ENCODE measurements at places on chromosomes 1 and 21. TPM values are rescaled to one million over a fixed set of nuclear protein-coding genes. Genes with fewer than 3 reads are reported as not detected.

FCGR1A gene
- not detected for total RNA-seq

CADM3 gene
- total RNA-seq: under 0.01 TPM

C1QTNF12 gene
- total RNA-seq: 0.83 TPM

CHAF1B gene
- 0.55 TPM for total RNA-seq

LCE3D gene
- not detected for total RNA-seq

FLG2 gene
- total RNA-seq: not detected

CDCA8 gene
- total RNA-seq: 0.74 TPM

SLFNL1 gene
- total RNA-seq: 0.28 TPM

SWT1 gene
- 4.5 TPM for total RNA-seq

OR2G3 gene
- not detected for total RNA-seq

PPFIA4 gene
- total RNA-seq: 35.9 TPM

MSH4 gene
- total RNA-seq: 0.46 TPM

FCRL5 gene
- total RNA-seq: not detected

NR5A2 gene
- total RNA-seq: not detected

NUAK2 gene
- 4.8 TPM for total RNA-seq

DESI2 gene
- total RNA-seq: 42.1 TPM

OPN3 gene
- total RNA-seq: 17.0 TPM

HLCS gene
- 29.4 TPM for total RNA-seq

FCMR gene
- 0.09 TPM for total RNA-seq

CRABP2 gene
- total RNA-seq: 17.5 TPM

PRR9 gene
- total RNA-seq: not detected

WNT9A gene
- 0.37 TPM for total RNA-seq

PDE4B gene
- 36.4 TPM for total RNA-seq

LRRC7 gene
- under 0.01 TPM for total RNA-seq

AMY1B gene
- total RNA-seq: not detected

MPL gene
- not detected for total RNA-seq

INSRR gene
- not detected for total RNA-seq

SELENBP1 gene
- total RNA-seq: 75.7 TPM

ANGPTL1 gene
- 8.8 TPM for total RNA-seq

CD247 gene
- 0.09 TPM for total RNA-seq

ZNF695 gene
- 0.71 TPM for total RNA-seq

CD48 gene
- total RNA-seq: not detected

UTS2 gene
- not detected for total RNA-seq

AZIN2 gene
- 7.7 TPM for total RNA-seq

MMP23B gene
- total RNA-seq: 9.8 TPM

OLFML3 gene
- total RNA-seq: 191 TPM

A3GALT2 gene
- not detected for total RNA-seq

MRPS6 gene
- total RNA-seq: 9.2 TPM

SMIM12 gene
- 25.4 TPM for total RNA-seq

DDAH1 gene
- 26.5 TPM for total RNA-seq

ZSWIM5 gene
- 1.9 TPM for total RNA-seq

LCE1E gene
- total RNA-seq: not detected

HSF2BP gene
- total RNA-seq: 1.7 TPM

ALX3 gene
- total RNA-seq: not detected

ITLN2 gene
- total RNA-seq: not detected

DYNLT4 gene
- total RNA-seq: not detected

PYHIN1 gene
- total RNA-seq: not detected

DVL1 gene
- total RNA-seq: 48.4 TPM

RXRG gene
- not detected for total RNA-seq

CTSS gene
- 3.2 TPM for total RNA-seq

AGL gene
- total RNA-seq: 8.5 TPM

LRRC38 gene
- total RNA-seq: 0.28 TPM

VSIG8 gene
- not detected for total RNA-seq

AGMAT gene
- total RNA-seq: 0.83 TPM

LEMD1 gene
- total RNA-seq: not detected

ATP6V0B gene
- total RNA-seq: 103 TPM

LCE3E gene
- total RNA-seq: not detected
